H9 (cell line): ENCODE measurements at places on chromosomes 6 and 20.

- H3K27me3 ChIP-seq, result peaks cover 2% of the 10 kb centered on the region; the same call in 1 of the 2 replicates
- H3K4me1 ChIP-seq, result no peaks in the 10 kb centered on the region
- no peaks in the 10 kb centered on the region for H3K36me3 ChIP-seq
- no peak for DNase-seq
Measured at GRCh38 chr20:61185181-61185580, 66.9 kb upstream of the CDH4 start.

DNA sequence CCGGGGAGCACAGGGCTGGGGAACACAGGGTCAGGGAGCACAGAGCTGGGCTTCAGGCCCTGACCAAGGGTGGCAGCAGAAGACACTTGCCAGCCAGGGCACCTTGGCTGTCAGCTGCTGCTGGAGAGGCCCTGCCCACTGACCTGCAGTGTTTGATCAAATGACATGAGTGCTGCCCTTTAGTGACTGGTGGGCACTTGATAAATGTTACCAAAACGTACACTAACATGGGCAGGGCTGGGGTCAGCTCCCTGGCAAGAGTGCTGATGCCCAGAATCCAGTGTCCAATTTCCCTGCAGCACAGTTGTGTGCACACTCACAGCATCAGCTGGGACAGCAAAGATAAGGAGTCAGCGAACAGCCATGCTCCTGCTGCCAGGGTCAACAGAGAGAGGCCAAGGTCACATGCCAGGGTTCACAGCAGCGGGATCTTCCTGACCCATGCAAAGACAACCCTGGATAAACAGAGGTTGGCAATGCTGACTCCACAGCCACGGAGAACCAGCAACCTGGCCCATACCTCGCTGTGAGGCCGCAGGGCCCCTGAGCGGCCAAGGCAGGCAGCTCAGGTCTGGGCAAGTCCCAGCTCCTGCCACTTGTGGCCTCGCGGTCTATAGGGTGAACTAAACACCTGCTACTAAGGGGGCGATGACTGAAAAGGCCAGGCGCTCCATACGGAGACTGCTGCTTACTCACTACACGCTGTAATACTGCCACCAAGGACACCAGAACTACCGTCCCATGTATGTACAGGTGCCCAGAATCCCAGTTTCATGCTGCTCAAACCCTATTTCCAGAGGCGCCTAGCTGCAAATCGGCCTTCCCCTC is 46.3 kb downstream of the NINL start:
- H3K4me3 ChIP-seq, result no peak overlapping the region; the same call in 2 of the 3 replicates
- peaks cover 17% of the 10 kb centered on the region for H3K36me3 ChIP-seq
- H3K27me3 ChIP-seq, result no peaks in the 10 kb centered on the region
- DNase-seq, result no peak
- H3K4me1 ChIP-seq, result peaks cover 5% of the 10 kb centered on the region; the same call in 1 of the 2 replicates

DNA sequence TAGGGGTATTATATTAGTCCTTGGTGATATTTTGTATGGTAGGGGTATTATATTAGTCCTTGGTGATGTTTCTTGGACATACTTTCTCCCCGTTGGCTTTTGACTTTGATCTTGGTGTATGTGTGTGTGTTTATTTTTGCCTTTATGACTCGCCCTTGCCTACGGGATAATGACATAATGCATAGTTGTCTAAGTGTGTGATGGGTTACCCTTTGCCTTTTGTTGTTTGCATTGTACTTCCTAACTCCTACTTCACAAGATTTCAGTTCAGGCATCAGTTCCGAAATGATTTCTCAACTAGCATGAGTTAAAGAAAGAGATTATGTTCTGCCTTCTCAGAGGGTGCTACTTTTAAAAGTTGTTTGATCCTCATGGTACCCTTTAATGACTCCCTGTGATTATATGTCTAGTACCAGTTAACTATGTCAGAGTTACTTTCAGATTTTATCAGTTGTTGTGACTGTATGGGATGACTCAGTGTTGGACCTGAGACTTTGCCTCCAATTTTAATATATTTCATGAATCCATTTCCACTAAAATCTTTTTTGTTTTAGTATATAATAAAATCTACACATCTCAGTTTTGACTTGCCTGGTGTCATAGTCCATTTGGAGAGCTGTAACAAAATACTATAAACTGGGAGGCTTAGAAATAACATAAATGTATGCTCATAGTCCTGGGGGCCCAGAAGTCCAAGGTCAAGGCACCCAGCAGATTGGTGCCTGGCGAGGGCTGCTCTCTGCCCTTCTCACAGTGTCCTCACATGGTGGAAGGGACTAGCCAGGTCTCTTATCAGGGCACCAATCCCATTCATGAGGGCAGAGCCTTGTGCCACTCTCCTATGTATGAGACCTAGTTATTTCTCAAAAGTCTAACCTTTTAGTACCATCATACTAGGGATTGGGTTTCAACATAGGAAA is 34.1 kb downstream of the CDYL start:
- H3K27ac ChIP-seq, result no peak overlapping the region
- H3K27me3 ChIP-seq, result no peaks in the 10 kb centered on the region
- no peak overlapping the region for H3K4me3 ChIP-seq

DNA sequence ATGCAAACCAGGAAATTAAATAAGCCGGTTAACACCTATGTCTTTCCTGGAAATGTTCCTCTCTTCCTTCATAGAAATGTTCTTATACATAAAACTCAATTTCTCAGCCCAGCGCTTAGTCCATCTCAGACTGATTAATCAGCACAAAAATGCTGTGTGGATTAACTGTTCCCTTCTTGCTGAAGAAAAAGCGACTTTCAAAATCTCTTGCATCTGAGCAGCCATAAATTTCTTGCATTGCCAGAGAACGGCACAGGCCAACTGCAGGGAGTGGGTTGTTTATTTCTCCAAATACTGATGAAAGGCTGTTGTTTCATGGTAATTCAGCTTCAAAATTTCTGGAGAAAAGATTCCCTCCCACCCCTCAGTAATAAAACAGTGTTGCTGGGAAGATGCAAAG is 517.6 kb downstream of the BTBD3 start:
- no peak overlapping the region for H3K27ac ChIP-seq
- H3K27me3 ChIP-seq, result no peaks in the 10 kb centered on the region
- H3K4me3 ChIP-seq, result no peak overlapping the region
- no peak for DNase-seq
- no peaks in the 10 kb centered on the region for H3K36me3 ChIP-seq

GRCh38 chr6:158801655-158802294 is 17.4 kb downstream of the EZR start:
- peaks cover 44% of the 10 kb centered on the region for H3K36me3 ChIP-seq
- no peak for DNase-seq
- H3K27me3 ChIP-seq, result no peaks in the 10 kb centered on the region
- H3K4me1 ChIP-seq, result peaks cover 6% of the 10 kb centered on the region; the same call in 1 of the 2 replicates
- H3K4me3 ChIP-seq, result no peak overlapping the region

DNA sequence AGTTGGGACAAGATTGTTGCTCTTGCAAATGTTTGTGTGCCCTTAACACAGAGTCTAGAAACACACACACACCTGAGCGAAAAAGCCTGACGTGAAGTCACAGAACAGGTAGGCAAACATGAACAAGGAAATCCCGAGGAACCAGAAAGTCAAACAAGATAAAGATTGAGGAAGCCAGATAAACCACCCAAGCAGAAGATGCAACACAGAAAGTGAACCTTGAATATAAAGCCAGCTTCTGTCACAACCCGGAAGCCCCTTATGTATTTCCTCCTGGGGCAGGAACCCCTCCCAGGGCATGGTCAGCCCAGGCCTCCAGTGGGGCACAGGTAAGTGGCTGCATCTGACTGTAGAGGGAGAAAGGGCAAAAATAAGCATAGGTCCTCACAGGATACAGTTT is 158.2 kb upstream of the SUPT3H start:
- no peak overlapping the region for H3K4me3 ChIP-seq
- no peaks in the 10 kb centered on the region for H3K27me3 ChIP-seq
- H3K27ac ChIP-seq, result no peak overlapping the region
- peaks cover 2% of the 10 kb centered on the region for H3K4me1 ChIP-seq
- no peaks in the 10 kb centered on the region for H3K36me3 ChIP-seq

- H3K36me3 ChIP-seq, result no peaks in the 10 kb centered on the region
- H3K27me3 ChIP-seq, result no peaks in the 10 kb centered on the region
- no peak for DNase-seq
- no peak overlapping the region for H3K4me3 ChIP-seq
- no peaks in the 10 kb centered on the region for H3K4me1 ChIP-seq
- H3K27ac ChIP-seq, result no peak overlapping the region
Measured at GRCh38 chr20:54091120-54091480, 20.7 kb upstream of the BCAS1 start.

GRCh38 chr20:1375515-1375914 is 17.3 kb downstream of the FKBP1A start:
- no peak overlapping the region for H3K27ac ChIP-seq
- peaks cover 6% of the 10 kb centered on the region for H3K4me1 ChIP-seq
- H3K36me3 ChIP-seq, result peaks cover 9% of the 10 kb centered on the region; the same call in 2 of the 3 replicates
- H3K27me3 ChIP-seq, result no peaks in the 10 kb centered on the region
- H3K4me3 ChIP-seq, result no peak overlapping the region

GRCh38 chr6:44068607-44069296 is 58.5 kb downstream of the MRPL14 start:
- H3K27me3 ChIP-seq, result no peaks in the 10 kb centered on the region
- peaks cover 3% of the 10 kb centered on the region; the same call in 1 of the 2 replicates for H3K4me1 ChIP-seq
- no peak overlapping the region for H3K27ac ChIP-seq
- H3K36me3 ChIP-seq, result no peaks in the 10 kb centered on the region
- peak; percentile 70 for DNase-seq
- H3K4me3 ChIP-seq, result no peak overlapping the region; the same call in 2 of the 3 replicates

GRCh38 chr20:1263853-1264252 is 2.2 kb upstream of the SNPH start:
- H3K27ac ChIP-seq, result no peak overlapping the region
- H3K36me3 ChIP-seq, result no peaks in the 10 kb centered on the region
- no peaks in the 10 kb centered on the region for H3K27me3 ChIP-seq
- H3K4me3 ChIP-seq, result no peak overlapping the region
- DNase-seq, result no peak
- H3K4me1 ChIP-seq, result no peaks in the 10 kb centered on the region

GRCh38 chr6:35161776-35162607 is 20.9 kb upstream of the TCP11 start:
- H3K36me3 ChIP-seq, result no peaks in the 10 kb centered on the region
- H3K4me3 ChIP-seq, result no peak overlapping the region
- no peaks in the 10 kb centered on the region for H3K4me1 ChIP-seq
- DNase-seq, result no peak
- no peaks in the 10 kb centered on the region for H3K27me3 ChIP-seq
- H3K27ac ChIP-seq, result no peak overlapping the region

DNA sequence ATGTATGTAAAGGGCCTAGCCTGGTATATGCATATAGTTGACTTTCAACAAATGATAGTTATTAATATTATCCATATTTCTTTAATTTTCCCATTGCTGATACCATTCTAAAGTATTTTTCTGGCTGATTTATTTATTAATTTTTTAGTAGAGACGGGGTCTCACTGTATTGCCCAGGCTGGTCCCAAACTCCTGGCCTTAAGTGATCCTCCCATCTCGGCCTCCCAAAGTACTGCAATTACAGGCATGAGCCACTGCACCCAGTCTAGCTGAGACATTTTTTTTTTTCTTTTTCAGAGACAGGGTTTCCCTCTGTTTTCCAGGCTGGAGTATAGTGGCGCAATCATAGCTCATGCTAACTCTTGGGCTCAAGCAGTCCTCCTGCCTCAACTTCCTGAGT is 29.8 kb upstream of the MROH8 start:
- H3K27ac ChIP-seq, result no peak overlapping the region
- H3K36me3 ChIP-seq, result peaks cover 82% of the 10 kb centered on the region
- H3K27me3 ChIP-seq, result no peaks in the 10 kb centered on the region
- no peaks in the 10 kb centered on the region for H3K4me1 ChIP-seq

DNA sequence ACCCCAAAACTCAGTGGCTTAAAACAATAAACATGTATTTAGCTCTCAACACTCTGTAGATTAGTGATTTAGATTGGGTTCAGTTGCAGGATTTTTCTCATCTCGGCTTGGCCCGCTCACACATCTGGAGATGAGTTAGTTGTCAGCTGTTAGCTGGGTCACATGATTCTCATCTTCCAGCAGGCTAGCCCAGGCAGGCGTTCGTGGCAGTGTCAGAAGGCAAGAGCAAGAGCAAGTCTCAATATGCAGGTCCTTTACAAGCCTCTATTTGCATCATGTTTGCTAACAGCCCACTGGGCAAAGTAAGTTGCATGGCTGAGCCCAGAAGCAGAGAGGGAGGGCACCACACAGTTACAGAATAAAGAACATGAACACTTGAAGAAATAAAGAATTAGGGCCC is 83.6 kb upstream of the MYLIP start:
- H3K4me1 ChIP-seq, result no peaks in the 10 kb centered on the region
- no peak overlapping the region for H3K27ac ChIP-seq
- H3K27me3 ChIP-seq, result no peaks in the 10 kb centered on the region
- no peak for DNase-seq

GRCh38 chr20:58072695-58073671 is 155.5 kb downstream of the ANKRD60 start:
- H3K36me3 ChIP-seq, result no peaks in the 10 kb centered on the region
- no peaks in the 10 kb centered on the region for H3K4me1 ChIP-seq
- no peaks in the 10 kb centered on the region for H3K27me3 ChIP-seq
- no peak overlapping the region for H3K4me3 ChIP-seq
- H3K27ac ChIP-seq, result no peak overlapping the region

DNA sequence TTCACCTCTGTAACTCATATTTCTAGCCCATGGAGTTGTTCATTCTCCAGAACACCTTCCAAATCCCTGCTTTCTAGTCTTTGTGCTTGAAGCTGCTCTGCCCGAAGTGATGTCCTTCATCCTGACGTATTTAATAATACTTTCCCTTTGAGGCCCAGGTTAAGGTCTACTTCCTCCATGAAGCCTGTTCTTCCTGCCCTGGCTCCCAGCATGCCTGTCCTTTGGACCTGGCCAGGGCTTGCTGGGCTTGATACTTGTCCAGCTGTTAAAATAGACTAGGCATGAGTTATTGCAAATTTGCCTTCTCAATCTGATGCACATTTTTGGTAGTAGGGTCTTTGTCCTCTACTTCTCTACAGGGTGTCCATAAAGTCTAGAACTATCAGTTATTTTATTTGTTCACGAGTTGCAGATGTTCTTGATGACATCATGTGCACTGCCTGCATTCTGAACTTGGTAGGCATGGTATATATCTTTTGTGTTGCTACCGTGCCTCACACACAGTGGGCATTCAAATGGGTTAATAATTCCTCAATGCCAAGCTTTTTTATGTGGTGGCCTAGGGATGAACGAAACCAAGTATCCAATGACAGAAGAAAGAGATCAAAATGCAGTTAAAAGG is 3.1 kb upstream of the MAP7 start:
- no peak overlapping the region for H3K27ac ChIP-seq
- no peak for DNase-seq

DNA sequence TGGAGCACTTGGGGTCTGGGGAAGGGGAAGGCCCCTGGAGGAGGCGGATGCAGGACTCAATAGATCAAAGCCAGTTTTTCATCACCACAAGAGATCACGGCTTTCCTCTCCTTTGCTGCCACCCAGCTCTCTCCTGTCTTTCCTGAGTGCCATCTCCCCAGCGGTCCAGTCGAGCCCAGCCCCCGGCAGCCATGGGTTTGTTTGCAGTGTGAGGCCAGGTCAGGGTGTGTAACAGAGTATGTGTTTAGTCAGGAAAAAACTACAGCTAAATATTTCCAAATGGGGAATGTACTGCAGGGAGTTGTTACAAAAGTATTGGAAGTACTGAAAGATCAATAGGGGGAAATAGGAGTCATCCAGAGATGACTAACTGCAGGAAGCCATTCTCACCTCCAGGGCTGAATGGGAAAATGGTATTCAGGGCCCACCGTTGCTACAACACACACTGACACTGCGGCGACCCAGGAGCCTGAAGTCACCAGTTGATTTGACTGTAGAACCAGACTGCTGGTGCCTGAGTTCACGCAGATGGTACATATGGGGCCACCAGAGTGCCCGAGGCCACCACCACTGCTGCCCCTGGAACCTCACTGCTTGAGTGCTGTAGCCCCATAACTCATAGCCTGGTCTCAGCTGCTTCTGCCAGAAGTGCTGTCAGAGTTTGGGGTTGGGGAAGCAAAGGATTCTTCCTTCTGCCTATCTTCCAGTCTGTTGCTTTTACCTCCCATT is 23.6 kb upstream of the FANCE start:
- DNase-seq, result no peak
- H3K27me3 ChIP-seq, result no peaks in the 10 kb centered on the region
- peaks cover 29% of the 10 kb centered on the region for H3K36me3 ChIP-seq
- peaks cover 8% of the 10 kb centered on the region; the same call in 1 of the 2 replicates for H3K4me1 ChIP-seq
